ENCODE measurements at places on chromosomes 1 and 21. TPM values are rescaled to one million over a fixed set of nuclear protein-coding genes. Genes with fewer than 3 reads are reported as not detected.

- DNase-seq = peak; percentile 22
These were observed 90.9 kb upstream of the DIRAS3 start for GRCh38 chr1:68141071-68142021.

DNA sequence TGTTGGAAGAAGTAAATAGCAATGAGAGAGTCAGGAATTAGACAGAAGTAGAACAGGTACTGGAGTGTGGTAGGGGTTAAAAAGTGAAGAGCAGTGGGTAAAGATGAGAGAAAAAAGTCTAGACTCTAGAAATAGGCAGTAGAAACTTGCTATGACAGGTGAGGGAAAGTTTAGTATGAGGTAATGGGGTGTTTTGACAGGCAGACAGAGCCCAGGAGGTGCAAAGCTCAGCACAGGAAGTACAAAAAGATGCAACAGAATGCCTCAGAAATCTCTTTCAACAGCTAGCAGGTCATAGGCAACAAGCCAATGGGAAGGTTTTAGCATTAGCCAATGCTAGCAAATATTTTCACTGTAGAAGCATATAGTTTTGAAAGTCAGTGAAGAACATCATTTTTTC, 319.1 kb upstream of the SGIP1 start:
- no peak for DNase-seq

GRCh38 chr1:204286831-204287421, 72.8 kb downstream of the PLEKHA6 start:
- peak; percentile 64 for DNase-seq

- no peak for DNase-seq
These were observed 14.4 kb downstream of the CDK18 start for GRCh38 chr1:205518661-205519540.

The GPR153 gene
- polyA plus RNA-seq = 6.5 TPM

- no peak for DNase-seq
These were observed 3902.5 kb downstream of the SRGAP2C start for GRCh38 chr1:125087247-125087646.

DNA sequence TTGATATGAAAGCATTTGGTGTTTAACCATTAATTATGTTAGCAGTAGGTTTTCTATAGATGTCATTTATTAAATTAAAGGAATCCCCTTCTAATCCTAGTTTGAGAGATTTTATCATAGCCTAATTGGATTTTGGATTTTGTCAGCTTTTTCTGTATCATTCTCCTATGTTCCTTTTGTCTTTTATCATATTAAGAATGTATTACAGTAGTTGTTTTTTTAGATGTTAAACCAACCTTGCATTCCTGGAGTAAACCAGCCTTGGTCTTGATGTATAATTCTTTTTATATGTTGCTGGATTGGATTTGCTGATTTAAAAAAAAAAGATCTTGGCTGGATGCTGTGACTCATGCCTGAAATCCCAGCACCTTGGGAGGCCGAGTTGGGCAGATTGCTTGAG, 5.6 kb downstream of the SETDB1 start:
- DNase-seq = peak; percentile 16

DNA sequence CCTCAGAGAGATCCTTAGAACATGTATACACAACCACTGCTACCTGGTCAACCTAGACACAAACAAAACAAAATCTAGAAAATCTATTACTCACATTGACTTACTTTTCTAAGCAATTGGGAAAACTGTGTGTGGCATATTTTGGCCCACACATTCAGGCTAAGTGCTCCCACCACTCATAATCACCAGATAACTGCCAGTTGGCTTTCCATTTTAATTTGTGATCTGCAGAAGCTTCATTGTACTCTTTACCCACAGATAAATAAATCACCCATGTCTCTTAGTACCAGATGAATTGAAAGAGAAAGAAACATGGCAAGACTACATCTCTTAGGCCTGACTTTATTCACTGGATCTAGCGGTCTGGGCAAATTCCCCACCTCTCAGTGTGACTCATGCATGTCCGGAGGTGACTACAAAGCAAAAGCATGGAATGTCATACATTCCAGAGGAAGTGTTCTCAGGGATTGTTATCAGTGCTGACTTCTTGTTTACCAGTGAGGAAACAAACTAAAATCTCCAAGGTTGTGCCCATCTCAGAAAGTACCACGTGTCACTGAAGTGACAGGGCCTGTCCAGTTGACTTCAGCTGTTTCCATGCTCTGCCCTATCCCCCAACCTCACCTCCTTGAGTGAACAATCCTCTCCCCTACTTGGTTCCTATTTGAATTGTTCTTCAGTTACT, 52.4 kb upstream of the BCL10 start:
- DNase-seq = peak; percentile 17

DNA sequence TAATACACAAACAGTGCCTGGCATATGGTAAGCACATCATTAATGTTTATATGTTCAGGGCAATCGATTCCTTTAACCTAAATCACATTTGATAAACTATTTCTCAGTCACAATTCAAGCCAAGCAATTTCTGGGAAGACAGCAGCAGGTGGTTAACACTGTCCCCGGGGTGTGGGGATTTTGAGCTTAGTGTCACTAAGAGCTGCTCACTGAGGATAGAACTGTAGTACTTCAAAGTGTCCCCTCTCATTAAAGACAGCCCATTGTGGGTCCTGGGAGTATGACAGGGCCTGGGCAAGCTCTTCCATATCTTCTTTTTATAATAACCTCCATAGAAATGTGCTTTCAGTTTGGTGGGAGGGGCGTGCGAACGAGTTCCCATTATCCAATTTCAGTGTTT, 8.4 kb upstream of the GALNT2 start:
- DNase-seq = no peak

DNA sequence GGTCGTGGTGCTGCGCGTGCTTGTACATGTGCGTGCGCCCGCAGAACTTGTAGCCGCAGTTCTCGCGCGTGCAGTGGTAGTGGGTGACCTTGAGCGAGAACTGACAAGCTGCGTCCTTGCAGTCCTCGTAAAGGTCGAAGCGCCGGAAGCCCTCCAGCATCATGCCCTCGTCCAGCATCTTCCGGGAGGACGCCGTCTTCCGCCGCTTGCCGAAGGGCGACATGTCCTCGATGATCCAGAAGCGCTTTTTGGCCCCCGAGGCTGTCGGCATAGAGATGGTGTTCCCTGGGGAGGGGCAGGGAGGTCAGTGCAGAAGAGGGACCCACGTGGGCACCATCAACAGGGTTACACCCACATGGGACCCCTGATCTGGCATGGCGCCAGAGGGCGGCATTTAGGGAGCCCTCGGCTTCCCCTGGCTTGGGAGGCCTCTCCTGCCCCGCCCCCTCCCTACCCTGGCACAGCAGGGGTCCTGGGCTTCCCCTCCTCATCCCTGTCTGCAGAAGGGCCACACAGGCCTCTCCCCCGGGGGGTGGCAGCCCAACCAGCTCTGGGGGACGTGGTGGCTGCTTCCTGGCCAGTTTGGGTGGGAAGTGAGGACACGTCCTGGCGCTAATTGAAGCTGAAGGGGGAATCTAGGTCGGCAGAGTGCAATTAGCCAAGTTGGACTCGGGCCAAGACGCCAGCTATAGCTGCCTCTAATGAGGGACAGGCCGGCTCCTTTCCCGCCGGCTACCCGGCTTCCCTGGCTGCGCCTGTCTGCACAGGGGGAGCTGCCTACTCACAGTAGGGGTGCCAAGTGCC, 156.5 kb downstream of the CASZ1 start:
- DNase-seq = peak; percentile 45

DNA sequence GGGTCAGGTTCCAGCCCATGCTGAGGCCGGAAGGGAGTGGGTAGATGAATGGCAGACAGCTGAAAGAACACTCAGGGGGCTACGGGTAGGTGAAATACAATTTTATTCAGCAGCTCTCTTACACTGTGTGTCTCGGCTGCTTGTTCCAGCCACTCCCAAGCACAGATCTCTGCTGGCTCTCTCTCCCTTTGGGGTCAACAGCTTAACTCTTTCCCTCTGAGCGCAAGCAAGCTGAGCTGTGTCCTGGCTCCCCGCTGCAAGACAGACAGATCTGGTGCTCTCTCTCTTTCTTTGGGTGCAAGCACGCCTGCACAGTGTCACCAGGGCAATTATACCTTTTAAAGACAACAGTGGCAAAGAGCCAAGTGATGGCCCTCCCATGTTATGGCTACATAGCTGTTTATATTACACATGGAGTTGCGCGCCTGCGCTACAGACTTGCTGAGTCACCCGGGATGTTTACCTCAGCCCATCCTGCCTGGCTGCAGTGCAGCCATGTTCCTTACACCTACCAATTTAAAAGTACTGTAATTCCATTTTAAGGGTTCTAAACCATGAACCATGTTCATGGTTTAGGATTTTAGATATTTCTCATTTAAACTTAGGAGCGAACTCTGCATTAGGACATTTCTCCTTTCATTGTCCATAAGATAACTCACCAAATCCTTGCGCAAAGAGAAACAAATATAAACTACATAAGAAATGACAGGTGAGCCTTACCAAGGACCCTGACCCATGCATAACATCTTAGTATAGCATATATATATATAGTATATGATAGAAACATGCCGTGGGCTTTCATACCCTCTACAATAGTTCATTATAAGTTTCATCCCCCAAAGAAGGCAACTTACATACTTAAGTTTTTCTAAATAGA, 396.5 kb downstream of the SMYD3 start:
- DNase-seq = no peak

- peak; percentile 85 for DNase-seq
These were observed 152.9 kb upstream of the DAB1 start for GRCh38 chr1:57576756-57577155.

- DNase-seq = no peak
These were observed 21.5 kb downstream of the NFYC start for GRCh38 chr1:40712997-40713396.

GRCh38 chr1:38834937-38835827, 24.4 kb downstream of the RRAGC start:
- peak; percentile 81 for DNase-seq

- DNase-seq = no peak
These were observed 22.5 kb downstream of the MIER1 start for GRCh38 chr1:66947267-66947666.

DNA sequence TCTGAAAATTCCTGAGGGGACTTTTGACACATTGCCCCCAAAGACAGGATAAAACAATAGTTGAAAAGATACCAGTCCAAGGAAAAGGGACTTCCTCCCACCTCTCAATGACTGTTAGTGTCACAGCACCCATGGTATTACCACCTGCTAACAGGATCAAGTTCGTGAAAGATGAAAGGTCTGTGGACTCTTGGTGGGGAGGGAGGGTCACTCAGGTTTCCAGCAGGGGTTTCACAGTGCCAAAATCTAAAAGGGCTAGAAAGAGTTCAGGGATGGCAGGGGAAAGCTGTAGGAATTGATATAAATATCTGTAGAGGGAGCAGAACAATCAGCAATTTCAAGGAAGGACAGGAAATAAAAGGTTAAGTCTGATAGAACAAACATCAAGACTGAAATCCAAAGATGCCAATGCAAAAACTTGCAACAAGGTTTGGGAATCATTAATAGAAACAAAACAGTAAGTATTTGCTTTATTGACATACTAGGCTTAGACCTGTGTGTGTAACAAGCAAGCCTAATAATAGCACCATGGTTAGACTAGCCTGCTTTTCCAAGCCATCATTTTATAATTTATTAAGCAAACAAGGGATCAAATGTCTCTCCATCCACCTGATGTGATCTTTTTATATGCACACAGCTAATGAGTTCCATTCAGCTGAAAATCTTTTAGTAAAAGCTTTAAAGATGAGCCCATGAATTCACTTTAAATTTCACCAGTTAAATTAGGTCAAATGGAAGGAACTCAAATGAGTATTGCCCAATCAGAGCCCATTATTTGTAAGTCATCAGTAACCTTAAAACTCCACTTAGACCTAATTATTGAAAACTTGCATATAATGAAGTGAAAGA, 3.7 kb downstream of the MCL1 start:
- DNase-seq = peak; percentile 14

The AXDND1 gene
- polyA plus RNA-seq = 28.0 TPM

The BNIPL gene
- polyA plus RNA-seq = 0.89 TPM

The KCNJ9 gene
- polyA plus RNA-seq = not detected

The KIRREL1 gene
- 9.3 TPM for polyA plus RNA-seq

GRCh38 chr1:44220001-44220751, 6.9 kb downstream of the DMAP1 start:
- DNase-seq = no peak

DNA sequence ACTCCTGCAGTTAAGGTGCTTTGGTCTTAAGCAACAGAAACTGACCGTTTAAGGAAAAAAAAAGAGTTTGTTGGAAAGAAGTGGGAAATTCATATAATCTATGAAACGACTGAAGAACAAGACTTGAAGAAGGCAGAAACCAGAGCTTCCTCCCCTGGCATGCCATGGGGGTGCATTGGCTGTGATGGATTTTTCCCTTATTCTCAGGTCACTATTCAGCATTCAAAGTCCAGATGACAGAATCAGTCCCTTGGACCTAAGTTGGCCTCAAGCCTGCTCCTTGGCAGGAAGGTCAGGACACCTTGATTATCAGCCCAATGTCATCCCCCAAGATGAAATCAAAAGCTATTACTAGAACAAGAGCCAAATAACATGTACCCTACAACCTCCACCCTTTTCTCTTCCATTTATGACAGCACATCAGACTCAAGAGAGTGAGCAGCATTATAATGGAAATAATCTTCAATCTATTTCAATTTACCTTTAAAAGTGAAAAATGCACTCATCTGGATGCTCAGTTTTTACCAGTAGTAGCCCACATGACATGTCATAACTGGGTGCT, 15.8 kb upstream of the TMEM9 start:
- DNase-seq = peak; percentile 42

The THEM5 gene
- polyA plus RNA-seq = not detected

The AGBL4 gene
- 0.16 TPM for polyA plus RNA-seq

DNA sequence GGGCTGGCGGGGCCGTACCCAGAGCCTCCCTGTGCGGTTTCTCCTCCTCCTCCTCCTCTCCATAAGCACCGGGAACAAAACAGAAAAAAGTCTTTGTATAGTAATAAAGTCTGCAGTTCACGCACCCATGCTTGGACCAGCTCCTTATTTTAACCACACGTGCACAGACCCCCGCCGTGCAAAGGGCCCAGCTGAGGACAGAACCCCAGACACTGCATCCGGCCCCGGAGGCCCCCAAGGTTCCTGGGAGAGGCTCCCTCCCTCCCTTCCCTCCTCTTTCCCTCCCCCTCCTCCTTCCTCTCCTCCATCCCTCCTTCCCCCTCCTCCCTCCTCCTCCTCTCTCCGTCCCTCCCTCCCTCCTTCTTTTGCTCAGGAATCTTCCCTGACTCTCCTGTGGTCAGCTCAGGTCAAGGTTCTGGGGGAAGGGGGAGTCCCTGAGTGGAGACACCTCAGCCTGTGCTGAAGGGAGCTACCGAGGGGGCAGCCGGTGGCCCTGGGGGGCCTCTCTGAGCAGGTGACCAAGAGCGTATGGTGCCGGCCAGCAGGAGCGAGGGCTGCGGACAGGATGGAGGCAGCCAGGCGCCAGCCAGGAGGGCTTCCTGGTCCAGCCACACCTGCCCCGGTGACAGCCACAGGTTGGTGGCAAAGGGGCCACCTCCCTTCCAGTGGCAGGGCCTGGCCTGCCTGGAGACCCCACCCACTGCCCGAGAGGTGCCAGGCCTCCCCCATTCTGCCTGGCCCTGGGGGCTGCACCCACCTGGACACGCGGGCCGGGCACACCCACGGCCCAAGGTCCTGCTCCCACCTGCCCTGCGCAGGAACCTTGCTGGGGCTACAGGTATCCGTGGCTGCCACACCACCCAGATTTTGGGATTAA, 3.2 kb upstream of the TTLL10 start:
- DNase-seq = no peak
